Posterior vena cava (tissue), 2 donors: ENCODE measurements at places on chromosomes 1 and 21. TPM values are rescaled to one million over a fixed set of nuclear protein-coding genes. Genes with fewer than 3 reads are reported as not detected.

- DNase-seq: no peak
Measured at GRCh38 chr1:198465201-198466144, 75.0 kb downstream of the ATP6V1G3 start.

The NKAIN1 gene
- total RNA-seq: 0.28 TPM

The RXRG gene
- 0.52 TPM for total RNA-seq

GRCh38 chr1:54017979-54018378 lies at the start of gene LDLRAD1:
Gene LDLRAD1, minus strand, starts transcription at chr1:54018186. Its CDS starts 74 bp downstream, at chr1:54018112.
- peak; percentile 75 for DNase-seq

- no peak for DNase-seq
Measured at GRCh38 chr1:185914089-185914488, 179.9 kb downstream of the HMCN1 start.

The ADAMTS4 gene
- 125 TPM for total RNA-seq

DNA sequence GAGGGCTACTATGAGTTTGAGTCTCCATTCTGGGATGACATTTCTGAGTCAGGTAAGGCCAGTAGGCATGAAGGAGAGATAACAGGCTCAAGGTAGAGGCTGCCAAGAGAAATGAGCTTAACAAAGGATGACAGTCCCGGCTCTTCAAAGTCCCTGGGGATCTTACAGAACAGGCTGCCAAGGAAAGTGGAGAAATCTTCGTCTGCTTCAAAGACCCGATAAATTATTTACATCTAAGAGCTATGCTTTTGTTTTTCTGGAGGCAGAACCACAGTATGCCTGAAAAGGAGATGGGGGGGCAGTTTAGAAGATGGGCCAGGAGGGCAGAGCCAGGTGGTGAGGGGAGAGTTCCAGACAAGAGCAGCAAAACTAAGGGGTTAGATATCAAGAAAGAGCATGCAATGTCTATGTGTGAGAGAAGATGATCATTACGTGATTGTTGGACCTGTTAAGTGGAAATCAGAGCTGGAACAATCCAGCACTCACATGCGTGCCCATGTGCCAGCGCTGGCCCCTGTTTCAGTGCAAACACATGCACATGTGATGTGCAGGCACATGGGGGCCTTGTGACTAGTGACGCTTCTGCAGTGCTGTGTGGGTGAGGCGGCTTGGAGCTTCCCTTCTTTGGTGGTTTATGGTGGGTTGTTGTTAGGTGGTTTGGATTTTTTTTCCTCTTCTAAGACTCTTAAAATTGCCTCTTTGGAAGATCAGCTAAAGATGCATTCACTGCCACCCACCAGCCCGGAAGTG lies 25.7 kb downstream of the CAMK1G start:
- no peak for DNase-seq

DNA sequence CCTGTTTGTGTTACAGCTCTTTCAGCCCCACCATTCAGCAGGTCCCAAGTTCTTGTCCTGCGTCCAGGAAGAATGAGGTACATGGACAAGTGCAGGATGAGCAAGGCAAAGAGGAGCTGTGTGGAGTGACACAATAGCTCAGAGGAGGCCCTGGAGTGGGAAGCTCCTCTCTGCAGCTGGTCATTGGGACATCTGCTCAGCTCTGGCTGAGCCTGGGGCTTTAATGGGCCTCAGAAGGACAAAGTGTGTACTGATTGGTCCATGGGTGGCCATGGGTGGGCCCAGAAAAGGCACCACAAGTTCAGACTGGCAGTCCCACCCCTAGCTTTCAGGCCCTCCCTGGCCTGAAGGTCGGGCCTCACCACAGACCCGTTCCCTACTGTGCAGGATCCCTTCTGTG lies 14.7 kb upstream of the HYI start:
- DNase-seq: no peak

DNA sequence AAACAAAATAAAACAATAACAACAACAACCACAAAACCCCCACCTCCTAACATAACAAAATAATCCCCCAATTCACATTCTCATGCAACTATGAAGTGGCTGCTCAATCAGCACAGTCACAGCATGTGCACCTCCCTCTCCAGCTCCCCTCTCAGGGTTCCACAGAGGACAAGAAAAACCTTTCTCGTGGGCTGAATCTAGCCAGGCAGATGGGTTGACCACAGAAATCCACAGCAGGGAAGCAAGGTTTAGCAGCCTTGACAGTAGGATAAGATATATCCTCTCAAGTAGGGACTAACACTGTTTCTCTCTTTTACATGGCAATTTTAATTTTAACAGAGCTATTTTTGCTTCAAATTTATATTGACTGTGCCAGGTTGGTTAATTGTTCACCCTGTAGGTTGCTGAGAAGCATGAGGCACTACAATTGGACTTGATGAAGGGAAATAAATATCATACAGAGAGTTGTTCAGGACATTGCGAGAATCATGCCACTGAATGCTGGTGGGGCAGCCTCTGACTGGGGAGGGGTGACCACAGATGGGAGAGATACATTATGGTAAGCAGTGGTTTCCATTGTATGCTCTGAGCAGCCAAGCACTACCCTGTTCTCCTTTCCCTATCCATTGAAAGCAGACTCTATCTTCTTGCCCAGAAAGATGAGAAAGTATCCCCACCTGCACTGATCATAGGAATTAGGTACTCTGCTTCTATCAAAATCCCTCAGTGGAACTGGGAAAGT lies 535.1 kb downstream of the DPYD start:
- DNase-seq: no peak

DNA sequence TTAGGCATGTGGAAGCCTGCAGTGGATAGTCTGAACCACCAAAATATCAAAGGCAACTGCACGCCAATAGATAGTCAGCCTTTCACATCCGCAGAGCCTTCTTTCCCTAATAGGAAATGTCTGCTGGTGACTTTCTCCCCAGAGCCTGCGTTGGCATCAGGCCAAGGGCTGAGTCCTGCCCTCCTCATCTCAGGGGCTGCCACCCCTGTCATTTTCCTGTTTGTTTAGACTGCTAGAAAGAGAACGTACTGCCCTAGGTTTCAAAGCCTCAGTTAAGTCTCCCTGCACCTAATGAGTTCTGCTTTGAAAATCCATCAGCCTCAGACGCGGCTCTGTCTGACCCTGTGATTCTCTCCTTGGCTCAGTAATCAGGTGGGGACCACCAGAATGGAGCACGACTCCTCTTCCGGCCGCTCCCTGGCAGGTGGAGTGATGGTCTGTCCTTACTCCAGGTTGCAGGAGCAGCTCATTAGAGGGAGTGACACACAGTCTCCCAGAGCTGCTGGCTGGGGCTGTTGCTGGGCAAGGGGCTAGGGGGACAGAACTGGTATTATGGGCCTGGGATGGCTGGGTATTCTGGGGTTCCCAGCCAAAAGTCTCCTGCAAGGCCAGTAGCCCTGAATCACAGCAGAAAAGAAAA lies 27.3 kb downstream of the STUM start:
- DNase-seq: peak; percentile 77

- DNase-seq: peak; percentile 42
Measured at GRCh38 chr21:16587681-16588375, 858.0 kb downstream of the USP25 start.

The TINAGL1 gene
- 110 TPM for total RNA-seq

DNA sequence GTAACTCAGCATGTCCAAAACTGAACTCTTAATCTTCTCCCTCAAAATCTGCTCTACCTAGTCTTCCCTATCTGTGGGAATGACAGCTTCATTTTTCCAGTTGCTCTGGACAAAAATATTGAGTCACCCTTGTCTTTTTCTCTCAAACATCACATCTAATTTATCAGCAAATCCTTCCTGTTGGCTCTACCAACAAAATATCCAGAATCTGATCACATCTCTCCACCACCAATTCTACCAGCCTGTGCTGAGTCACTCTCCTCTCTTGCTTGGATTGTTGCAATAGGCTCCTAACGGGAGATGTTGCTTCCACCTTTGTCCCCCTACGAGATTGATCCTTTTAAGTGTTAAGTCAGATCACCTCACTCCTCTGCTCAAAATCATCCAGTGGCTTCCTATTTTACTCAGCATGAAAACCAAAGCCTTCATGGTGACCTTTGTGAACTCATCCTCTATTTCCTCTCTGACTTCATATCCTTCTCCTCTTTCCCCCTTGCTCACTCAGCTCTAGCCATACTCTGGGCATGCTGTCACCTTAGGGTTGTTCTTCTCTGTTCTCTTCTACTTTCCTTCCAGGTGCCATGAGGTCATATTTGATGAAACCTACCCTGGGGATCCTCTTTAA lies 21.5 kb upstream of the SMYD2 start:
- DNase-seq: no peak

- no peak for DNase-seq
Measured at GRCh38 chr1:200075938-200076546, 48.5 kb downstream of the NR5A2 start.

GRCh38 chr1:68608289-68608688 lies 111.4 kb upstream of the DEPDC1 start:
- DNase-seq: no peak

The LAD1 gene
- not detected for total RNA-seq

The SHISAL2A gene
- not detected for total RNA-seq

The RHBDL2 gene
- not detected for total RNA-seq

The PADI1 gene
- not detected for total RNA-seq

- DNase-seq: no peak
Measured at GRCh38 chr1:37056325-37056724, 22.0 kb upstream of the GRIK3 start.

- DNase-seq: peak; percentile 46
Measured at GRCh38 chr1:242011894-242012660, 13.2 kb upstream of the MAP1LC3C start.

The TGFB2 gene
- total RNA-seq: 17.2 TPM

DNA sequence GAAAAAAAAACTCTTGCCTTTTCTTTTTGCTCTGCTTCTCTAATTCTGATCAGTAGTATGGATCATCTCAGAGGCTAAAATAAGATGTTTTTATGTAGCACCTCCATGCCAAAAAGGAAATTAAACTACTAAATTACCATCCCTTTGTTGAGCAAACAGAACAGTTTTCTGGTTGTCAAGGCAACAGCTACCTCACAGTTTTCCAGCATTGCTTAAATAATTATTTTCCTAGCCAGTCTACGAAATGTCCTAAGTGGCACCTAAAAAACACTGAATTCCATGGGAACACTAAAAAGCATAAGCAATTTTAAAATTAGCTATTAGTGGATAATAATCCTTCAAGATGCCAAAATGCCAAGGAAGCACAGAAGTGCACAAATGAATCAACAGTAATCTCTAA lies 61.7 kb downstream of the ARID4B start:
- no peak for DNase-seq

- DNase-seq: no peak
Measured at GRCh38 chr1:26618561-26618960, 77.3 kb upstream of the ARID1A start.

GRCh38 chr1:199685369-199685768 lies 342.1 kb upstream of the NR5A2 start:
- no peak for DNase-seq

DNA sequence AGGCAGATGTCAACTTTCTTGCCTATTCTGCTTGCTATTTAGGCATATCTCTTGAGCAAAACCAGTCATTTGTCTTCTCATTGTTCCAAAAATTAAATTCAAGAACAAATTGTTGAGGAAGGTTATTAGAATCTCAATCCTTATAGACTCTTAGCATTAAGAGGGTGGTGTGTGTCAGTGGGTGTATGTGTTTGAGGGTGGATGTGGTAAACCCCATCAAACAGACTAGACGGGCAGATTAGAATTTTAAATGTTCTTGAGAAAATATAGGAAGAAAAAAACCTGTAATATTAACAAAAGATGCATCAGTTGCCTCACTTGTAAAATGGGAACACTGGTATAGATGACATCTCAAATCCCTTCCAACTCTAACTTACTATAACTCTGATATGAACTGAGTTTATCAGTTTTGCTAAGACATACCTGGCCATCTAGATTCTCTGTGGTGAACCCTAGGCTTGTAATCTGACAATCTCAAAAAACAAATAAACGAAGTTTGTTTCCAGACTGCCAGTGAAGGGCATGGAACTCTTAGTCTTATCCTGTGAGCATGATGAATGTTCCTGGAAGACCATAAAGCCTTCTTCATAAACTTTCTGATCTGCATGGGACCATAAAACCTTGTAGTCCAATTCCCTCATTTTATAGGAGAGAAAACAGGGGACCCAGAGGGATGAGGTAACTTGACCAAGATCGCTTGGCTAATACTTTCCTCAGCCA lies 176.3 kb upstream of the SGIP1 start:
- no peak for DNase-seq

DNA sequence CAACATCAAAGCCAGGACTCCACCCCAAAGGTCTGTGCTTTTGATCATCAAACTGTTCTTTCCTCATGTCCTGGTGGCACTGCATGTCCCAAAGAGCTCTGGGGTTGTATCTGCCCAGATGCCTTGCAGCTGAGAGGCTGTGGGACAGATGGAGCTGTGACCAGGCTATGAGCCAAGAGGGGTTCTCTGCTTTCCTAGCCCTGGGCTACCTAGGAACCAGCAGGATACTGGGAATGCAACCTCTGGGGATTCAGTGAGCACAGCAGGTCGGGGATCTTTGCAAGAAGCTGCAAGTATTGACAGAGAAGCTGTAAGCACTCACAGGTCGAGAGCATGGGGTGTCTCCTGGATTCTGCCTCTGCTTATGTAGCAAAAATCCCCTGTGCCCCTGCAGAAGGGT lies 186.6 kb downstream of the GRIK3 start:
- no peak for DNase-seq

DNA sequence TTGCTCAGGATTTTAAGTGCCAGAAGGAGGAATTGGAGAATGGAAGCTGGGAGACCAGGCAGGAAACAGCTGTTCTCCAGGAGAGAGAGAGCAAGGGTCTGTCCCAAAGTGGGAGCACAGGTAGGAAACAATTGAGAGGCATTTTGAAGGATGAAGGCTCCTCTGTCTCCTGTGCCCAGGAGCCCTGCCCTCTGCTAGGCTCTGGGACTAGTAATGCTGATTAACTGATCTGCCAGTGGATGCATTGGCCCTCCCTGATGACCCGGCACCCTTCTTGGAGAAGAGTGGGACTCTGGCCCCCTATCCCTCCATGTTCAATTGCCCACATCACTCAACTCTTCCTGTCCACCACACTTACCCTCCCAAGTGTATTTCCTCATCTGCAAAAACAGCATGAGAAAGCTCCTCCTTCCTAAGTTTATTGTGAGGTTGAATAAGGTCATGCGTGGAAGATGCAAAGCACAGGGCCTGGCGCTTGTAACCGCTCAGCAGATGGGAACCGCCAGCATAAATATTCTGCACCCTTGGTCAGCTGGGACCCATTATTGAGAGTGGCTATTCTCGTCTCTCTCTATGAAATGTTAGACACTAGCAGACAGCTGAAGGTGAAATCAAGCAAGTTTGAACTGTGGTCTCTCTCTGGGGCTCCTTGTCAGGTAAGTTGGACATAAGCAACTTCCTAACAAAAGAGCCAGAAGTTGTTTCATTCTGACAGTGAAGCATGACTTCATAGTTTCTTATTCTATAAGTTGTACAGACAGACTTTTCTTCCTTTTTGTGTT lies 63.0 kb upstream of the ANGPTL1 start:
- DNase-seq: no peak

DNA sequence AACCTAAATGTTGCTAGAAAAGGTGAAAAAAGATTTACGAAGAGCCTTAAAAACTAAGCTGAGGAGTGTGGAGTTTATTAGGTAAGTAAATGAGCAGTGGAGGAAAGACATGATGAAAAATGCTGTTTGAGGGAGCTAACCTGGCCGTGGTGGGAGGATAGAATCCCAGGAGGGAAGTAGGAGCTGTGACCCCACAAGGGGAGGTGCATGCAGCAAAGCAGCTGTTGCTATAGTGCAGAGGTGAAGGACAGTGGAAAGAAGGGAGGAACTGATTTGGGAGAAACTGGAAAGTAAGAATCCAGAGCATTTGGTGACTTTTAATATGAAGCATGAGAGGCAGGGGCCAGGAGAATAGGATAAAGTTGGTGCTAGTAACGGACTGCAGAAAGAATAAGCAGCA lies 271.7 kb upstream of the ADGRL2 start:
- DNase-seq: no peak
